Breast epithelium (tissue), 4 donors: ENCODE measurements at places on chromosomes 12 and 14.

- DNase-seq = no peak
Observed at GRCh38 chr12:123952037-123952436, 20.6 kb downstream of the CCDC92 start.

DNA sequence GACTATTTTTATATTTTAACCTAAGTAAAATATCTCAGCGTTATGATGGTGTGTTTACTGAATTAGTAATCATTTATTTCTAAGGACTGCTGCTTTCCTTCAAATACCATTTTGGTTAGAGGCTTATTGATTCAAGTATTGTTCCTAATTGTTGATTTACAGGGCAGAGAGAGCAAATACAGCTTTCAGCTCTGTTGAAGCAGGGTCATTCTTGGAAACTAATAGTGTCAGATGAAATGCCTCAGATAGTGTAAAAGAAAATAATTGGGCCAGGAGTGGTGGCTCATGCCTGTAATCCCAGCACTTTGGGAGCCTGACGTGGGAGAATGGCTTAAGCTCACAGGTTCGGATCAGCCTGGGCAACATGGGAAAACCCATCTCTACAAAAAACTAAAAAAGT is 249.3 kb downstream of the FUT8 start:
- DNase-seq = no peak

GRCh38 chr12:27076928-27077327 is 5.5 kb downstream of the C12orf71 start:
- no peak for DNase-seq

DNA sequence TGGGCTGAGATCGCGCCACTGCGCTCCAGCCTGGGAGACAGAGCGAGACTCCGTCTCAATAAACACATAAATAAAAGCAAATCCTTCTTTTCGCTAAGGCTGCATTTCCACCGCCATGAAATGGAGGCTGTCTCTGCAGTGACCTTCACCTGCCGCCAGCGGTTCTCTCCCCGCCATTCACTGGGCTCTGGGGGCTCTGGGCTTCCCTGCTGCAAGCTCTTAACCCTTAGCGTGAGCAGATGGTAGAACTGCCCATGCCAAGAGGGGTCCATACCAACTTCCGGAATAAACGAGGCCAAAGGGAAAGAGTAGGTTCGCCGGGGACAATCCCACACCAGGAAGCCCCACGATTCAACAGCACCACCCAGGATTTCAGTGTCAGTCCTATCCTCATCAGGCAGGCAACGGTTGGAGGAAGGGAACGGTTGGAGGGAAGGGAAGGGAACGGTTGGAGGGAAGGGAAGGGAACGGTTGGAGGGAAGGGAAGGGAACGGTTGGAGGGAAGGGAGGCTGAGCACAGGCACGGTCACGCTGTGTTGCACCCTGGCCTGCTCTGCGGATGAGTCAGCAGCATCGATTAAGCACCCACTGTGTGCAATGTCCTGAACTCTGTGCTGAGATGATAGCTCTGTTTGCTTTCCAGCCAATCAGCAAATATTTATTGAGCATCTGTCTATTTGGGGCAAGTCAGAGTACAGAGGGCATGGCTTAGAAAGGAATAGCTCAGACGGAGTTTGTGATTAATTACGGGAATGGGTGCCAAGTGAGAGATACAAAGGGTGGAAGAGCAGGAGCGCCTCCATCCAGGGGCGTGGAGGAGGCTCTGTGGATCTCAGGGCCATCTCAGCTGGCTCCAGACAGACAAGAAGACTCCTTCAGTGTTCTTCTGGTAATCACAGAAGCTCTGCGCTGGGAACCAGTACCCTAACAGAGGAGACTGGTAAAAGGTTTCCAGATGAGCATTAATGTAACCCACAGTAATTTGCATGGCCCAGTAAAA is 77.9 kb downstream of the NINJ2 start:
- DNase-seq = no peak

GRCh38 chr14:104458845-104459244 is 120.7 kb upstream of the C14orf180 start:
- no peak for DNase-seq

DNA sequence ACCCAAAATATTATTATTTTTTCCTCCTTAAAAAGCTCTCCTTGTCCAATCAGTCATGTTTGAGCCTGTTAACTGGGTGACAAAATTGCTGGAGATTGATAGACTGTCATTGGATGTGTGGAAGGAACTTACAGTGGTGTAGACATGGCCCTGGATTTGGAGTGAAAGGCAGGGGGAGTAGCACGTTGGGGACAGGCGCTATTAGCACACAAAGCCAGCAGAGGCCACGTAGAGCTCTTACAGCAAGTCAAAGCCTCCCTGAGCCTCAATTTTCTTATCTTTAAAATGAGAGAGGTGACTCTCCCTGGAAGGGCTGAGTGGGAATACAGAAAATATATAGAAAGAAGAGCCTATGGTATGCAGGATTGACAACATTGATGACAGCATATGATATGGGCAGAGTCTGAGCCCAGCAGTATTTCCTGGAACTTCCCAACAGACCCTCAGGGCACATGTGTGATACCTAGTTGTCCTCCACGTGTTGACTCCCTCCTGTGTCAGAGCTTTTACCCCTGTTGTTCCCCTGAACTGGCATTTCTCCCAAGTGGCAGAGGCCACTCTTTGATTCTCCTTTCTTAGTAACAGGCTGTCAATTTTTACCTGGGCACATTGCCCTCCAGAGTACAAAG is 504.9 kb downstream of the VRK1 start:
- no peak for DNase-seq

DNA sequence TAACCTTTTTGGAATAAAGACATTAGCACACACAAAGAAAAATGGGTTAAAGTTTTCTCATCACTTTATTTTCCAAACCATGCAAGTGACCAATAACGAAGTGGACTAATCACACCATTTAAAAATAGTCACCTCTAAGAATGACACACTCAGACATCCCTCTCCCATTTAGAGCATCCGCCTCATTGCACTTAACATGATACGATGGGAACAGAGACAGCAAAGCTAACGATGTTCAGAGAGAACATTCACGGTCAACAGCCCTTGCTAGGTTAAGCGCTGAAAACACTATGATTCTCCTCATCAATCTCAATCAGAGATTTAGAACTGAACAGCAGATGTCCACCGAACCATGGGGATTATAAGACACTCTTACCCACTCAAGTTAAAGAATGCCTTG is 35.8 kb downstream of the NIN start:
- no peak for DNase-seq

GRCh38 chr12:131456301-131457027 is 254.4 kb upstream of the SFSWAP start:
- DNase-seq = no peak

- no peak for DNase-seq
Observed at GRCh38 chr12:9333161-9333560, 125.0 kb upstream of the PZP start.

GRCh38 chr12:56011509-56012090 is 9.2 kb upstream of the IKZF4 start:
- DNase-seq = no peak
